IMR-90 (cell line): ENCODE measurements at places on chromosomes 7 and 10. TPM values are rescaled to one million over a fixed set of nuclear protein-coding genes. Genes with fewer than 3 reads are reported as not detected.

DNA sequence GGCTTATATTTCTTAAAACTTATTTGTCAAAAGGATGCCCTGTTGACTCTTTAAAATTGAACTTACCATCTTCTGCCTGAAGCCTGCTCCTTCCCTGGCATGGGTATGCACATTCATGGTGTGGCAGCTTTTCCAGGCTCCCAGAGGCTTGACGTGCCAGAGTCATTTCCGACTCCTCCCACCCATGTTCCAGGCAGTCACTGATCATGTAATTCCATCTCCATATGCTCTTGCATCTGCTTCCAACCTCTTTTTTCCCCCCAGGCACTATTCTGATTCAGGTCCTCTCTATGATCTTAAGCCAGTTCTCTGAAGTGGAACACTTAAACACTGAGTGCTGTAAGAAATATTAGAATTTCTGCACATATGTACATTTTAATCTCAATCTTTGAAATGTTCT lies 82.2 kb downstream of the CFAP58 start:
- DNase-seq: peak; percentile 4

- DNase-seq: no peak
Observed at GRCh38 chr10:13847201-13847631, 260.5 kb downstream of the PRPF18 start.

Gene A1CF
- not detected in 2 replicates for total RNA-seq

GRCh38 chr10:1683649-1684048 lies 53.7 kb downstream of the ADARB2 start:
- no peak for DNase-seq

Gene AEBP1
- 1.1 and 1.4 TPM in 2 replicates for total RNA-seq
